Stimulated activated CD4-positive, alpha-beta T cell treated with anti-CD3 and anti-CD28 coated beads, Interleukin-12 subunit alpha, Interleukin-12 subunit beta, amount 100 ng/mL, for 4 hours (primary cell): ENCODE measurements at places on chromosomes 12 and 14.

DNA sequence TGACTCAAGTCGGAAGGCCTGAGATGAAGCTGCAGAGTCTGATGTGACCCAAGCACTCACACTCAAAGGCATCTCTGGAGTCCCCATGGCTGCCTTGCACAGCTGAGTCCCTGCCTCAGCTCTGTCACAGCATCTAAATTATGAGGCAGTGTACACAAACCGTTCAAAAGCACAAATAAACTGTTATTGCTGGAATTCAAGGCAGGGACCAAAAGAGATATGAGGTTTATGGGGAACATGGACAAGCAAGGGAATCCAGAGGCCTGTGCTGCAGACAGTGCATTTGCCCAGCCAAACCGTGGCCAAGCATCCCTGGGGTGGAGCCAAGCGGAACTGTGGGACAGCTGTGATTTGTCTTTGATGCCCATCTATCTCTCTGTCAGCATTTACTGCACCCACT is 91.3 kb downstream of the RPS29 start:
- no peak for DNase-seq

DNA sequence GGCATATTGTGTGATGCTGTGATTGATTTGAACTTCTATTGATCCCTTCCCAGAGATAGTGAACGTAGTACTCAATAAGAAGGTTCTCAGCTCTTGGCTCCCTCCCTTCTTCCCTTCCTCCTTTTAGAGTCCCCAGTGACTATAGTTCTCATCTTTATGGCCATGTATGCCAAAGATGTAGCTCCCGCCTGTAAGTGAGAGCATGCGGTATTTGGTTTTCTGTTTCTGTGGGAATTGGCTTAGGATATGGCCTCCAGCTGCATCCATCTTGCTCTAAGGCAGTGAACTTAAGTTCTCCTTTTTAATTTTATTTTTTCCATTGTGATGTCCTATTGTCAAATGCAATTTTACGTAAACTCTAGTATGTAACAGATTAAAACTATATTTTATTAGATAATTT is 109.5 kb downstream of the AEBP2 start:
- no peak for DNase-seq

DNA sequence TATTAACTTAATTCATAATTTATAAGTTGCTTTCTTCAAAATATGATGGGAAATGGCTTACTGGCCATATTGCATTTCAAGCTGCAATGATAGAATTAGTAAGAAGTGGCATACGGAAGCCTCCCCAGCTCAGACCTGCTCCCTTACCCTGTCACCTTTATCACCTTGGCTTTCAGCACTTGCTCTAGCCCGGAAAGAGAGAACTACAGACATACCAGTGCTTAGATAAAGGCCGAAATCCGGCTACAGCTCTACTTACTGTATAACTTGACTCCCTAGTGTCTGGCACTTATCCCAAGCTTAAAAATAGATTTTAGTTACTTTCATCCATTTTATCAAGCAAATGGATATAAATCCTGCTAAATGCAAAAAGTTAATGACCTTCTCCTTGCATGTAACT is 42.5 kb downstream of the PKP2 start:
- DNase-seq = no peak

- no peak for DNase-seq
Observed at GRCh38 chr12:53866727-53867126, 71.9 kb upstream of the HOXC13 start.

DNA sequence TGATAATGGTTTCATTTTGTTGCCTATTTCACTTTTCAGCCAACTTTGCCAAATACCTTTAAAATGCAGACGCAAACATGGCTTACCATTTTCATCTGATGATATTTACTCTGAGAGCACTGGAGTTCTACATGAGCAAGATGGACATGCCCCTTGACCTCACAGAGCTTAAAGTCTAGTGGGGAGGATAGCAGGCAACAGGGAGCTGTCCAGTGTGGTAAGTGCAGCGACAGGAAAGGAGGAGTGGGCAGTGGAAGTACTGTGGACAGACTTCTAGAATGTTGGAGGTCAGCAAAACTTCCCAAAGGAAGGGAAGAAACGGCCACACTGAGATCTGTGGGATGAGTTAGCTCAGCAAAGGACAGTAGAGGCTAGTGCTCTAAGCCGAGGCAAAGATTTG is 25.3 kb downstream of the LRIG3 start:
- DNase-seq = no peak

DNA sequence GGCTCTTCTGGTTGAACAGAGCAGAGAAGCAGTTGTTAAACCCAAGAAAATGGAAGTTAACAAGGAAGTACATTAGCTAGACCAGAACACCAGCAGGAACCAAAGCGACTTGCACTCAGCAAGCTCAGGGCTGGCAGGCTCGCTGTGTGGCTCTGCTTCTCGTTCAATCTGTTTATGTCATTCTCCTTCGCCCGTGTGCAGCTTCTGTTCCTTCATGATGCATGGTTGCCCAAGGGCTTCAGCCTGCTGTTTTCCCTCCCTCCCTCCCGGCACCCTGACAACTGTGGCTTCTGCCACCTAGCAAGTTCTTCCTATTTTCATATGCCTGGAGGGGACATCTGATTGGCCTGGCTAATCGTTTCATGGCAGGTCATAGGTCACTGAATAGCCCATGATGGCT is 25.3 kb downstream of the PIGH start:
- DNase-seq = no peak

DNA sequence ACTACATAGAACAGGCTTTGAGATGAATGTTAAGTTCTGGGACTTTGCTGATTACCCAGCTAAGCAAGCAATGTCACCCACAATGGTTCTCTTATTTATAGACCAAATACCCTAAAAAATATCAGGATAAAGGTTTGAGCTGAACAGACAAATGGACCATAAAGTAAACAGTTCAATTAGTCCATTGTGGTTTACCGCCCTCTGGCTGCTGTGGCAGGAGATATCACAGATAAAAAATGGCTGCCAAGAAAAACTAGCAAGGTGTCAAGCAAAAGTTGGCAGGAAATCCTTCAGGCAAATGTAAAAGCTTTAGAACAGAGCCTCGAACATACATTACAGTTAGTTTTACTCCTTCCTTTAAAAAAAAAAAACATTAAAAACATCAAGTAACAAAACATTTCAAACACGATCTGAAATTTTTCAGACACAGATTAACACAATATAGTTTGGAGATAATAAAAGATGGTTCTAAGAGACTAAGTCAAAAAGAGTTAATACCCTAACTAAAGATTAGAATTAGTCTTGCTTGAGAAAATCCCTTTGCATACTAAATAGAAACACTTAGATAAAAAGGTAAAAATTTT is 41.3 kb downstream of the MED13L start:
- DNase-seq = peak; percentile 30

DNA sequence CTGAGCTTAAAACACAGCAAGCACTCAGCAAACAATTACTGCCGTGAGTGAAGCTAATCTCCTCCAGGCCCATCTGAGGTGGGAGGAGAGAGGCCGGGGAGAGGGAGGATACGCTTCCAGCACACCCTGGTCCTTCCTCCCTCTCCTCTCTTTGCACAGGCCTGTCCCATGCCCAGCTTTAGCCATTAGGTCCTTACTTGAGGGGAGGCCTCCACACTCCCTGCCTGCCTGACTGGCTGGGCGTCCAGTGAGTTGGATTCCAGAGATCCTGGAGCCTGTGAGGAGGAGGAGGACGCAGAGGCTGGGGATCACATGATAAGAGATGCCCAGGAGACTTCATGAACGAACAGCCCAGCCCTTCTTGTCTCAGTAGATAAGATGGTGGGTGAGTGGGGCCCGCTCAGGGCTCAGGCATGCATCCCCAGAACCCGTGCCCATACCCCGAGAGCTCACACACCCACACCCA is 65.1 kb upstream of the NCOR2 start:
- DNase-seq = no peak

DNA sequence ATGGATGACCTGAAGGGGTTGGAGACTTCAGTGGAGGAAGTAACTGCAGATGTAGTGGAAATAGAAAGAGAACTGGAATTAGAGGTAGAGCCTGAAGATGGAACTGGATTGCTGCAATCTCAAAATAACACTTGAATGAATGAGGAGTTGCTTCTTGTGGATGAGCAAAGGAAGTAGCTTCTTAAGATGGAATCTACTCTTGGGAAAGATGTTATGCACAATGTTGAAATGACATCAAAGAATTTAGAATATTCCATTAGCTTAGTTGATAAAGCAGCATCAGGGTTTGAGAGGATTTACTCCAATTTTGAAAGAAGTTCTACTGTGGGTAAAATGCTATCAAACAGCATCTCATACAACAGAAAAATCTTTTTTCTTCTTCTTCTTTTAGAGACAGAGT is 186.4 kb upstream of the PRKD1 start:
- DNase-seq = no peak

DNA sequence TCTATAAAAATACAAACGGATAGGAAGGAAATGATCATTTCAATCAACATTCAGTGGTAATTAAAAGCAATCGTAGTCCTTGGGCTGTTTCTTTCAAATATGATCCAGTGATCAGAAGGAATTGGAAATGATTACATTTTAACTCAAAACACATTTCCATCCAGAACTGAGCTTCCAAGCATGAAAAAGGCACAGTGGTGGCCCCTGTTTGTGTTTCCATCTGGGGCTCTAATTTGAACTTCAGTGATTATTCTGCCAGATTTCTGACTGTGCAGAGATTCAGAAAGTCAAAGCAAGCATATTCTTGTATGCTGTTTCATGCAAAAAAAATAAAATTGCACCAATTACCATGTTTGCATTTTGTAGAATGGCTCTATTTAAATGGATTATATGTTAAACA is 157.0 kb upstream of the LMNTD1 start:
- no peak for DNase-seq

DNA sequence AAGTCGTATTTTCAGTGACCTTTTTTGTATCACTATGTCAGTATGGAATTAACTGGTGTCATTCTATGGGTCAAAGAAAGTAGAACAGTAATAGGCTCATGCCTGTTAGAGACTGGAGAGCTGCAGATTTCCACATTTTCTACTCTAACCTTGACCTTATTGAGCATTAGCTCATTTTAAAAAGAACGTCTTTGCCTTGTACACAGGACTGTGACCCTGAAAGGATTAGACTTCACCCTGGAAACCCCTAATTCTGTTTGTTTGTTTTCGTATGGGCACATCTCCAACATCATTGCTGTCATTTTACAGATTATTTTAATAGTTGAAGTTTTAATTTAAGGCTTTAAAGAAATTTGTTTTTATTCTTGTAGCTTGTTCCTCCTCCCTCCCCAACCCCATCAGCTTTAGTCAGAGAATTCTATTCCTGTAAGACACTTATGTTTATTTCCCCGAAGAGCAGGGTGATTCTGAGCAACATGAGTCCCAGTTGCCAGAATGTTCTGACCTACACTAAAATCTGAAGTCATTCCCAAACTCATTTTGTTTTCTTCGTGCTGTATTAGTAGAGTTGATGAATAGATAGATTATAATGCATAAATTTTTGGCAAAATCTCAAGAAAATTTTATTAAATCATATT is 451.3 kb downstream of the FOXG1 start:
- DNase-seq = no peak

GRCh38 chr14:45434221-45434620 is 181.2 kb upstream of the MIS18BP1 start:
- DNase-seq = no peak

DNA sequence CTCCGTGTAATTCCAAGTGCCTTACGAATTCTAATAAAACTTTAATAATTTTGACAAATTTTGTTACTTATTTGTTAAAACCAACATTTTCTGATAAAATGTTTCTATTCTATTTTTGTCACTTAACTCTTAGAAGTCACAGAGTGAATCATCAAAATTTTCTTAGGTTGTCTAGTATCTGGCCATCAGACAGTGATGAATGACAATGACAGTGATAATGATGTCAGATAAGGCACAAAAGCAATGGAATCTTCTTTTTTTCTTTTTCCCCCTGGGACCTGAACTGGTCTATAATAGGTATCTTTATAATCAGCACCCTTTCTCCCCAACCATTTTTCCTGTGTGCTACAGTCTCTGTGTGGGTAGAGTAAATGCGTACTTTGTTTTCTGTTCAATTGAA is 407.3 kb downstream of the SOX5 start:
- DNase-seq = no peak

DNA sequence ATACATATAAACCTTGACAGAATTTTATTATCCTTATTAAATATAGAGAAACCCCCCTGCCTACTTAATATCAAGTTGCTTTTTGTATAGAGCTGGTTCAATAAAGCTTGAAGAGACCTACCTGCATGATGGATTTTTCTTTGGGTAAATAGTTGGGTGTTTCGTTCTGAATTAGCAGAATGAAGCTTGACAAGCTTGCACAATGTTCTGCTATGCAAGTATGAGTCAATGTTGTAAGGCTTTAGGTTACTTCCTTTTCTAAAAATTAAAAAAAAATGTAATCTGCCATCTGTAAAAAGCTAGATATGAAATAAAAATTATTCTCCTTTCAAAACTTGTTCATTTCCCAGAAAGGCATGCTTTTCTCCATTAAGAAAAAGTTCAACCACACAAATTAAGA is 1662.6 kb upstream of the SEL1L start:
- DNase-seq = no peak

- no peak for DNase-seq
Observed at GRCh38 chr12:109782326-109782703, 50.9 kb downstream of the TRPV4 start.

DNA sequence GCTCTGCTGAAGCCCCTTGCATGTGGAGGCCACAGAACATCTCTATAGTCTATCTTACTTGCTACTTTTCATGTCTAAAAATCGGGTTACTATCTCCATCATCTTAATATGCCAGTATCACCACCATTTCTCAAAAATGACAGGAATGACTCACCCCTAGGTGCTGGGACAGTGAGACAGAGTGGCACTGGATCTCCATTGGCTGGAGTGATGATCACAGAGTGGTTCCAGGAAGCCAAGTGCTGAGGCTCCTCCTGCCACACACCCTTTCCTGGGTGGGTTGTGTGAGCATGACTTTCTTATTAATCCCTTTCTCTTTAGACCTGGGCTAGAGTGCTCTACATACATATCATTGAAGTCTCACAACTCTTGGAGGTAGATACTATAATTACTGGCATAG is 3.3 kb upstream of the ASCL1 start:
- DNase-seq = no peak

- no peak for DNase-seq
Observed at GRCh38 chr14:90760078-90760444, 56.2 kb downstream of the TTC7B start.

GRCh38 chr12:108629824-108630476 is 3.7 kb downstream of the SELPLG start:
- DNase-seq = peak; percentile 43

DNA sequence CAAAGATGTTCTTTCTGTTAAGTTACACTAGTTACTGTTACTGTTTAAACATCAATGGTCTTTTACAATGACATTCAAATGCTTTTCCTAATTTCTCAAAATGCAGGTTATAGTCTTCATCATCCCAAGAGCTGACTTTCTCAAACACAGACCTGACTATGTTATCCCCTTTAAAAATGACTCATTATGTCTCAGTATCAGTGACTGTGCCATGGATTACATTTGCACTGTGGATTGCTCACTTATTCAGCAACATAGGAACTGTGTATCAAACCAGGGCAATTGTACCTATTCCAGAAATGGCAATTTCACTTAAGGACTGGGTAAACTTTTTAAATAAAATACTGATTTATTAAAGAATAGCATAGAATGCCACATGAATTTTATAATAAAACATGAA is 630.2 kb upstream of the NOVA1 start:
- no peak for DNase-seq

- no peak for DNase-seq
Observed at GRCh38 chr14:37587131-37587803, 7.8 kb downstream of the FOXA1 start.
